Activated CD4-positive, alpha-beta T cell treated with anti-CD3 and anti-CD28 coated beads, Interleukin-2, Interleukin-6, amounts not matched to agents 100 ng/mL and 50 ng/mL, durations not matched to agents 16 hours and 8 hours (primary cell): ENCODE measurements at places on chromosomes 4 and X.

GRCh38 chrX:12378706-12379105 lies 240.4 kb downstream of the FRMPD4 start:
- no peak for DNase-seq

- DNase-seq, result no peak
These were observed 255.5 kb downstream of the BMPR1B start for GRCh38 chr4:95013236-95013635.

- no peak for DNase-seq
These were observed 139.4 kb upstream of the TENM3 start for GRCh38 chr4:182103614-182104319.

DNA sequence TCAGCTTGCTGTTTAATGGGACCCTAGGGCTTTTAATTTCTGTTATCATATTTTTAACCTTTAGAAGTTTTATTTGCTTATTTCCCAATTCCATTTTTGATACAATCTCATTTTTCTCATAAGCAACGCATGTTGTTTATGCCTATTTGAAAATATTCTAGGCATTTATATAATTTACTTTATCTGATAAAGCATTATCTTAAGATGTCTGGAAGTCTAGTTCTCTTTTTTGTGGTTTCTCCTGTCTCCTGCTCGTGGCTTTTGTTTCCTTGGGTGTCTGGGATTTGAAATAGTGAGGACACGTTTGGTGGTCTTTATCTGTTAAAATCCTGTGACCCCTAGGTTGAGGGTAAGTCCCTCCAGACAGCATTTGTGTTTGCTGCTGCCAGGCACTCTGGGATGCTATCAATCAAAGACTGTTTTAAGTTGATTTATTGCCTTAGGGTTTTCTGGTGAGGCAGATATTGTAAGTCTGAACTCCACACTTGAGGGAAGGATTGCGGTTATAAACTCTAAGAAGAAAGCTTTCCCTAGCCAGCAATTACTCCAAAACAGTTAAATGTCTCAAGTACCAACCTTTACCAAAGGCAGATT lies 208.0 kb downstream of the PRDM5 start:
- no peak for DNase-seq
